ENCODE measurements at places on chromosomes 4 and X.

DNA sequence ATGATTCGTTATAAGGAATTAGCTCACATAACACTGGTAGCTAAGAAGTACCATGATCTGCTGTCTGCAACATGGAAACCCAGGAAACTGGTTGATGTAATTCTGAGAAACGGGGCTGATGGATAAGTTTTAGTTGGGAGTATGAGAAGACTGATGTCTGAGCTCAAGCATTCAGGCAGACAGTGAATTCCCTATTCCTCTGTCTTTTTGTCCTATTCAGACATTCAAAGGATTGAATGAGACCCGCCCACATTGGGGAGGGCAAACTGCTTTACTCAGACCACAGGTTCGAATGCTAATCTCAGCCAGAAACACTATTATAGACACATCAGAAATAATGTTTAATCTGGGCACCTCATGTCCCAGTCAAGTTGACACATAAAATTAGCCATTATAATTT lies 515.5 kb downstream of the STPG2 start:
- DNase-seq, result no peak

GRCh38 chr4:177006331-177006730 lies 213.6 kb upstream of the VEGFC start:
- DNase-seq, result no peak

DNA sequence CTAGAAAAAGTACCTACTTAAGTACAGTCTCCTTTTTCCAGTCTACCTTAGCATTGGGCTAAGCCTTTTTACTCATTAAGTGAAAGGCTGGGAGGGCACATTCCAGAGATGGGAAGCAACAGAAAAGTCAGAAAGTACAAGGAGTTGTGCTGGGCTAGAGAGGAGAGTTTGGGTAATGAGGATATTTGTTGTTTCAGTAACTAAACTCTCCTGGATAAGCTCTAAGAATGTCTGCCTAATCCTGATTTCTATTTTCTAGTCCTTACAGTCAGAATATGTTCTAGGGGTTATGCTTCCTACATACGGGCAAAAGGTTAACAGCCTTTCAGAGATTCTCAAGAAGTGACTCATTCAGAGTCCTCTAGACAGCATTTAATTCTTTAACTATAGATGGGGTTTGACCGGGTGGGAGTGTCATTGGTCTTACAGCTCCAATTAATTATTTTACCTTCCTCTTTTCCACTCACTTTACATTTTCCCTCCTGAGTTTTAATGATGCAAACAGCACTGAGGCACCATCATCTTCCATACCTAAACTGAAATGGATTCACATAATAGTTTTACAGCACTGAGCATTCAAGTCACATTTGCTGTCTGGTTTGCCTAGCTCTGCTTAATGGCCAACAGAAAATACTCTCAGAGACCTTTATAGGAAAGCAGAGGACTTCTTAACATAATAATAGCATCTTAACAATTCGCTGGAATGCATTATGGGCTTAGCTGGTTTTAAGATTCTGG lies 42.9 kb downstream of the USP26 start:
- DNase-seq, result no peak

DNA sequence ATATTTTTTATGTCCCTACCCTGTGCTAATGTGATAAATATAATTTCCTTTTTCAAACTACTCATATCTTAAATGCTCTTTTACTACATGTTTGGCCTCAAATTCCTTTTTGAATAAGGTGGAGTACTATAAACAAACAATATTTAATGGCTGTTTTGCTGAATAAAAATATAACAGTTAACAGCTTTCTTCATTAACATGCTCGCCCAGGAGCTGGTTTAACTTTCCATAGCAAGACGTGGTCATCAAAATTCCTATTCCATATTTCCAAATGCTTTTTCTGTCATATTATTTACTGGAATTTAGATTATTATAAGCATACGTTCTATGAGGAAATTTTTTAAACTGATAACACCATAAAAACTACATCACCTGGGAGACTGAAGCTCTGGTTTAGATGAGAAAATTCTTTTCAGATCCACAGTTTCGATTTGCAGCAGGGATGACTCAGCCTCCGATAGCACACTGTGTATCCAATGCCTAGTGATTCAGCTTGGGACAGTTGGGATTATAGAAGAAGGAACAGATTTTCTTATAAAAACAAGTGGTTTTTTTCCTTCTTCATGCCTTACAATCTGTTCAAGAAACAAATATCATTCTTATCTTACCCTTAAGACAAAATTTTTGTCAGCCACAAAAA lies 129.1 kb downstream of the FBXO8 start:
- no peak for DNase-seq

DNA sequence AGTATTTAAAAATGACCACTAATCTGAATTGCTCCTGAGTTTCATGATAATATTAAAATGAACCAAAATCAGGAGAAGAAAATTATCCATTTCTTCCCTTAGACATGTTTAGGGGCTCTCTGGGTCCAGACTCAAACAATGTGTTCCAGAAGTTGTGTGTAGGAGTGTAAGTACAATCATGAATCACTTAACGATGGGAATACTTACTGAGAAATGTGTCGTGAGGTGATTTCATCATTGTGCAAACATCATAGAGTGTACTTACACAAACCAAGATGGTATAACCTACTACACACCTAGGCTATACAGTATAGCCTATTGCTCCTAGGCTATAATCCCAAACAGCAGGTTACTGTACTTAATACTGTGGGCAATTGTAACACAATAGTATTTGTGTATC lies 74.8 kb downstream of the STPG2 start:
- DNase-seq, result no peak

GRCh38 chrX:132636080-132636479 lies 147.2 kb upstream of the MBNL3 start:
- DNase-seq, result no peak

- no peak for DNase-seq
Measured at GRCh38 chr4:70556856-70557255, 35.2 kb upstream of the AMBN start.

- no peak for DNase-seq
Measured at GRCh38 chr4:87049508-87049907, 114.7 kb downstream of the AFF1 start.

GRCh38 chr4:150355418-150355817 lies 226.5 kb upstream of the MAB21L2 start:
- DNase-seq, result no peak
